ENCODE measurements at places on chromosomes 7 and 10. TPM values are rescaled to one million over a fixed set of nuclear protein-coding genes. Genes with fewer than 3 reads are reported as not detected.

The CPA2 gene
- total RNA-seq = not detected

The SIRT1 gene
- total RNA-seq = 10.1 TPM

The CHN2 gene
- 1.8 TPM for total RNA-seq

The CNTNAP2 gene
- under 0.01 TPM for total RNA-seq

The FAM24B gene
- not detected for total RNA-seq
